Hematopoietic multipotent progenitor cell treated with erythropoietin and hydrocortisone succinate and interleukin-3 and kit ligand, for 17 days (in vitro differentiated cells): ENCODE measurements at places on chromosomes 1 and 21.

GRCh38 chr1:29575277-29575676 lies 339.0 kb downstream of the PTPRU start:
- DNase-seq = no peak

DNA sequence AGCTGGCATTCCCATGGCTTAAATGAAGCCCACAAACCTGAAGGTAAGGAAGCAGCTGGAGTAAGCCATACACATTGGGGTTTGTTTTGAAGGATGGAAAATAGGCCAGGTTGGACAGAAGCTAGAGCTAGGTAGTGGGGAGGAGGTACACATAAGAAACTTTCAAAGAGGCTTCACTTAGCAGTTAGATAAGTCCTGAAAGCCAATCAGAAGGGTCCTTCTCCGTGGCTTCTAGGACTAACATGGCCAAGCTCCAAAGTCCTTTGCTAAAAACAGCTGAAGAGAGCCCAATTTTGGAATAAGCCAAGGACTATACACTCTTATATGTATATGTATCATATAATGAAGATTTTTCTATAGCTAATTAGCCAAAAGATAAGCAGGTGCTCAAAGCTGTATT lies 1.8 kb downstream of the EYA3 start:
- no peak for DNase-seq

GRCh38 chr1:227449051-227449450 lies 114.3 kb upstream of the ZNF678 start:
- peak; percentile 21 for DNase-seq

GRCh38 chr21:17784180-17784598 lies 35.0 kb downstream of the C21orf91 start:
- DNase-seq = no peak
